H54 (cell line): ENCODE measurements at places on chromosomes 6 and 20.

DNA sequence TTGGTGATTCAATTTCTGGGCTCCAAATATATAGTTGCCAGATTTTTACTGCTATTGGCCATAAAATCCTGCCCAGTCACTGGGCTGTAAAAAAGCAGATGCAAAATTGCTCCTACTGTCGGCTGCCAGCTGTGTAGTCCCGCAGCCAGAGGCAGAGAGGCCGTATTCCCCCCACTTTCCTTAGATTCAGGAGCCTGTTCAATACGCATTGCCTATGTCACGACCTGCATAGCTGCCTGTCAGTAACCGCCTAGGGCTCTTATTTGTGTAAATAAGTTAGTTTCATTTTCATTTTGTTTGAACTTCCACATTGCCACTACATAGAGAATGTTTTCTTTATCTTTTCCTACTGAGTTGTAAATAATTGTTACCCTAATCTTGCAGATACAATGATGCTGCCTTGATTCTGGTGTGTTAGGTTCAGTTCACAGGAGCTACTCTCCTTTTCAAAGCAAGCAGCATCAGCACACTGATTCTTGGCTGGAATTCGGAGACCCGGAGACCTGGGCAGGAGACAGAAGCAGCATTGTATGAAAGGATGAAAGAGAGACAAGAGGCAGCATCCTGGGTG, 46.0 kb upstream of the UST start:
- DNase-seq = peak; percentile 42

GRCh38 chr20:49513517-49513916, 31.0 kb upstream of the KCNB1 start:
- DNase-seq = no peak

GRCh38 chr6:36280467-36280866, 10.6 kb downstream of the PNPLA1 start:
- DNase-seq = no peak

DNA sequence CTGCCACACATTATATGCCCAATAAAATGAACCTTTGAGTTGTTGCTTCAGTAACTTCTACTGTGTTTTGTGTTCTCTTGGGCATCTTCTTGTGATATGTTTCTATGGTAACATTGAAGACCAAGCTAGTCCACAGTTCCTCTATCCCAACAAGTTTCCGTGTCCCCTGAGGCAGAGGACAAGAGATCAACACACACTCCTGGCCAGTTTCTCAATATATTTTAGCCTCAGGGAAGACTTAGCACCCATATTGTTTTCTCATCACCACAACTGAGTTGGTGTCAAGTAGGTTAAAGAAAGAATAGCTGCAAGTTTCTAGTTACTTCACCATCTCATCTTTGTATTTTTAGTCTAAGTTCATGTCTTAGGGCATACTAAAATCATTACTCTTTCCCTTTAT, 277.5 kb downstream of the UST start:
- DNase-seq = no peak

GRCh38 chr6:132763269-132763668, 5.6 kb upstream of the VNN2 start:
- no peak for DNase-seq

GRCh38 chr6:3957321-3957720, 108.1 kb downstream of the FAM50B start:
- DNase-seq = no peak

DNA sequence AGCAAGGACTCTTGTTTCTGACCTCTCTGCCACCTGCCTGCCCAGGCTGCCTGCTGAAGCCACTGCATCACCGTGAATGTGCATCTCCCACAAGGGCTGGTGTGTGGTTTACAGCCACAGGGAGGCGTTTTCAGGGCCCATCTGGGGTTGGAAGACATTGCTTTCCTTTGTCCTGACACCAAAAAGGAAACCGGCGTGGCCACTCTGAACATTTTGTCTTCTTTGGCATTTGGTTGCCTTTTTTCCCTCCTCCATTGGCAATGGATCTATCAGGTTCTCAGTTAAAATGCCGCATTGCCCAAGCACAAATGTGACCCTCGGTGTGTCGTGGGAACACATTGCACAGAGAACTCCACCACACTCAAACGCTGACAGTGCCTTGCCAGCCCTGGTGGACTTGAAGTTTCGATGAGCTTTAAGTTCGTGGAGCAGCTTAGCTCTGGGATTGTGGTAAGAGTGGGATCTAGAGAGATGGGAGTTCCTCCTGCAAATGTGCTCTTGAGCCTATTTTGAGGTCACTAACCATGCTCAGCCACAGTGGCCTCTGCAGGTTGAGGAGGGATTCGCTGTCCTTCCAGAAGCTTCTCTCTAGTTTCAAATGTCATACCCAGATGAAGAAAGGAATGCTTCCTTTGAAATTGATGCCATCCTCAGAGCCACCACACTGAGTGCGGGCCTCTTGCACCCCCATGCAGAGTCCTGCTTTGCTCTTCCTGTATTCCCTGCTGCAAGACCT, 14.8 kb upstream of the PCK1 start:
- no peak for DNase-seq

DNA sequence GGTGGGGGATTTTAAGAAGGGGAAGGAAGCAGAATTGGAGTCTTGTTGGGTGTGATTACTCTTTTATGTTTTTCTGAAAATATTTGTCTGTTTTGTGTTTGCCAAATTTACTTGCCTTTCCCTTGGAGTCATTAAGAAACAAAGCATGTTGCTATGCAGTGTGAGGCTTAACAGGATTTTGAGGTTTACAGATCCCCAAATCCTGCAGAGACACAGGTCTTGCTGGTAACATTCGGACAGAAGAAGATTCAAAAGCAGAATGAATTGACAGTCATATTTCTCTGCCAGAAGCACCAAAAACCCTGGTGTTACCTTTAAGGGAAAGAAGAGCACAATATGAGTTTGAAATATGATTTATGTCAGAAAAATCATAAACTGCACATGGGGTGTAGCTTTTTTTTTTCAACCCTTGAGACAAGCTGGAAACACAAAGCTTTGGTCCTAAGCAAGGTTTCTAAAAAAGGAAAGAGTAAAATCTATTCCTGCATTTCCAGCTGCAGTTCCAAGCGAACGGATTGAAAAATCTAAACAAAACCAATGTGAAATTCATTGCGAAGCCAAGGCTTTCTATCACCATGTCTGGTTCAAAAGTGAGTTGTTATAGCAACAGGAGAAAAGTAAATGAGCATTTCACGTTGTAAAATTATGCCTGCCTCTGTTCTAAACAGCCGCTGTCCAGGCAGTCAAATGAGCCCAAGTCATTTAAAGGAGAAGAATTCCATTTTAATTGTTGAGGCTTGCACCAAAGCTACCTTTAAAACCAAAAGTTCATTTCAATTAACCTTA, 358.9 kb upstream of the SASH1 start:
- DNase-seq = no peak

DNA sequence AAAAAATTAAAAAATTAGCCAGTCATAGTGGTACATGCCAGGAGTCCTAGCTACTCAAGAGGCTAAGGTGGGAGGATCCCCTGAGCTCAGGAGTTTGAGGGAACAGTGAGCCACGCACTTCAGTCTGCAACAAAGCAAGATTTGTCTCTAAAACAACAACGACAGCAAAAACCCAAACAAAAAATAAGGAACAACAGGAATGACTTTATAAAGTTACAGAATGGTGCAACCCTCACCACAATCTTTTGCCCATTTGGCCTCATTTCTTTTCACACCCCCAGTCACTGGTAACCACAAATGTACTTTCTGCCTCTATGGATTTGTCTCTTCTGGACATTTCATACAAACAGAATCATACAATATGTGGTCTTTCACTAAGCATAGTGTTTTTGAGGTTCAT, 16.7 kb upstream of the ZFAND3 start:
- DNase-seq = no peak

DNA sequence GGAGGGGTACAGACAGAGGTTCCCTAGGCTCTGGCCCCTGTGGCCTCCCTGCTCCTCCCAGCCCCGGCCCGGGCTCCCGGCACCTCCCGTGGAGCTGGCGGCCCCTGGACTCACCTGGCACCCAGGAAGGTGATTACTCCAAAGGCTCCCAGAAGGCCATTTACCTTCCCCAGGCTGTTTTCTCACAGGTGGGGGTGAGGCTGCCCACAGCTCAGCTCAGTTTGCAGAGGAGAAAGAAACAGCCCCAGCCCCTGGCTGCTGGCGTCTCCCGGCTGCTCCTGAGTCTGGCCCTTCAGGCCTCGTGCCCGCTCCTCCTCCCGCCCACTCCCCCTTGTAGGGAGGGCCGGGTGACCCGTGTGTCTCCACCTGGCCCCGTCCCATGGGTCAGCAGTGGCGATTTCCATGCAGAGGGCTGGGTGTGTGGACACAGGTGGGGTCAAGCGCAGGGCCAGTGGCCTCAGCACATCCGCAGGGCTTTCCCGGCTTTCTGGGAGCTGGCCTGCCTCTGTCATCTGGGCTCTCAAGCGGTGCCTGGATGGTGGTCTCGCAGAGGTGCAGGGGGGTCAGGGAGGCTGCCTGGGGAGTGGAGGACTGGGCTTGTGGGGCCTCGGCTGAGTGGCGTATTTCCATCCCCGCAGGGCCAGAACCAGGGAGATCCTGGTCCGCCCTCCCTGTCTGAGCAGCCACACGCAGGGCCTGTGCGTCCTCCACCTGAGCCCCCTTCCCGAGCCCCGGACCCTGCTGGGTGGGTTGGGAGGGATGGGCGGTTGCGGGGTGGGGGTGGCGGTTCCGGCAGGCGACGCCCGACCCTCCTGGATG, 20.2 kb upstream of the GATA5 start:
- DNase-seq = no peak

- no peak for DNase-seq
Measured at GRCh38 chr6:168292826-168293225, 26.8 kb downstream of the DACT2 start.

DNA sequence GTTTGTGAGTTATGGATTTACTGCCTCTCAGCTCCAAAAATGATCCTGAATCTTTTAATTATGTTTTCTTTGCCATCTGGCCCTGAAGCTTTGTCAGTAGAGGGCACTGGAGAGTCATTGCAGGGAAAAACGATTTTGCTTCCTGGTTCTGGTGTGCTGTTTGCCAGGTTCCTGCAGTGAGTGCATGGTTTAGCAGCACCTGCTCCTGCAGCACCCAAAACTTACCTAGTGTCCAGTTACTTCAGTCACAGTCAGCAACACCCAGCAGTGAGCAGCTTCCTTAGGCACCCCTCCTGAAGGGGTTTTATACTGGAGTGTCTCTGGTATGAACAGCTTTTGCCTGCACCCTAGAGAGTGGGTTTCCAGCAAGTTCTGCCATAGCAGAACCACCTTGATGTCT, 6.0 kb upstream of the TRIM26 start:
- DNase-seq = peak; percentile 38

GRCh38 chr20:47438464-47439381, 63.0 kb upstream of the NCOA3 start:
- DNase-seq = no peak
